Ecto neural progenitor cell (in vitro differentiated cells): ENCODE measurements at places on chromosomes 6 and 20.

GRCh38 chr6:89281779-89282246, 33.3 kb downstream of the GABRR2 start:
- DNase-seq, result peak; percentile 70

GRCh38 chr6:114862819-114863218, 520.0 kb upstream of the HS3ST5 start:
- no peak for DNase-seq

DNA sequence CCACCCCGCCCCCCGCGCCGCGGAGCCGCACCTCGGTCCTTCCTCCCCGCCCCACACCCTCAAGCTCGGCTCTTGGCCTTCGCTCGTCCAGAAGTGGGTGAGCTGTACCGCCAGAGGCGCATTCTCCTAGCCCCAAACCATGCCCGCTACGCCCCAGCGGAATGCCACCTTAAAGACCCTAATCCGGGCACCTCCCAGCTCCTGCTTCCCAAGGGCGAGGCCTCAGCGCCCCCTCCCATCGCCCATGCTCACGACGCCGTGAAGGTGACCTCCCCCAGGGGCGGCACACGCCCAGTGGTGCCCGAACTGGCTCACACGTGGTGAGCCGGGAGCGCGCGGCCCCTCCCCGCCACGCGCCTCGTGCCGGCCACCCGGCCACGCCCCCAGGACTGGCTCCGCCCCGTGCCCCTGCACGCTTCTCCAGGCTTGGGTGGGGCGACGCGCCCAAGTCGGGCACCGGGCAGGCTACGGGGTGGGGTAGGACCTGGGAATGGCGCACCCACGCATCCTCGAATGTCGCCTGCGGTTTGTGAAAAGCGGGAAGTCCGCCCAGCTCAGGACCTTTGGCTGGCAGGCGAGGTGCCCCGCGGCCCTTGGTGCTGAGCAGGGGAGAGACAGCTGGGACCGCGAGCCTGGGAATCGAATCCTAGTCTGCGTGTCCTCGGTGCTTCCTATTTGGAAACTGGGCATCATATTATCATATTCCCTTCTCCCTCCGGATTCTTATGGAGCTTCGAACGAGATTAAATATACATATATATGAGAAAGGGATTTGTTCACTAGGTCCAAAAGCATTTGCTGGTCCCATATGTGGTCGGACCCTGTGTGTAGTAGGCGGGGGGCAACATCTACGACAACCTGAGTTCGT, 941 bp upstream of the SOX12 start:
- DNase-seq, result peak; percentile 93

GRCh38 chr6:31659649-31660380, 763 bp downstream of the C6orf47 start:
- no peak for DNase-seq

DNA sequence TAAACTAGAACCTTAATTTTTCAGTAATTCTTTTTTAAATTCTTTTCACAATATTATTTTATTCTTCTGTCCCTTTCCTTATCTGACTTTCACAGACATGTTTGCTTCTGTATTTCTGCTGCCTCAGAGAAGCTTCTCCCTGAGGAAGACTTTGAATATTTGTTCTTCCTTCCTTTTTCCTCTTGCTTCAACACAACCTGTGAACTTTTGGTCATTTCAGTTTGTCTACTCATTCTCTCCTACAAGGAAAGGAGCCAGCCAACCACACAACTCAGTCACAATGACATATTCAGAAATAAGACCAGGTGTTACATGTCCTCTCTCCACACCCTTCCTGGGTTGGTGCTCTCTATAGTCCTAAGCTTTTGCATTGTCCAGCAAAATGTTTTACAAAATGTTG, 310.4 kb downstream of the TFAP2B start:
- no peak for DNase-seq

DNA sequence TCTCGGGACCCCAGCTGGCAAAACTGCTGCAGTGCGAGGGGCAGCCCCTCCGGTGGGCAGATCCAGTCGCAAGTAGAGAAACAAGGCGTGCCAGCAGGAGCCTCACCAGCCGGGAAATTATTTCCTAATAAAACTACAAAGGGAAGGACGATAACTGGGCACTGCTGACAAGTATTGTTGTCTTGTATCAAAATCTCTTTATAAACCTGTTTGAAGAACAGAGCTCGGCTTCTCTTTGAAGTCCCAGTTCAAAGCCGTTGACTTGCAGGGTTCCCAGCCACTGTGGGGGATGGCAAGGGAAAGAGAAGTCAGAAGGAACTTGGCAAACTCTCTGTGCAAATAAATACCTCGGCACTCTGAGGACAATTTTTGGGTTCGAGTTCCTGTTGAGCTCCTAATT, 504.5 kb downstream of the CD83 start:
- DNase-seq, result no peak

- no peak for DNase-seq
These were observed 174.5 kb downstream of the SOX4 start for GRCh38 chr6:21767891-21768648.

- no peak for DNase-seq
These were observed 37.4 kb upstream of the ARMH2 start for GRCh38 chr6:24836109-24836508.

GRCh38 chr20:18588574-18588933, 700 bp downstream of the DTD1 start:
- no peak for DNase-seq

- DNase-seq, result no peak
These were observed 9.9 kb upstream of the UST start for GRCh38 chr6:148736774-148737412.

DNA sequence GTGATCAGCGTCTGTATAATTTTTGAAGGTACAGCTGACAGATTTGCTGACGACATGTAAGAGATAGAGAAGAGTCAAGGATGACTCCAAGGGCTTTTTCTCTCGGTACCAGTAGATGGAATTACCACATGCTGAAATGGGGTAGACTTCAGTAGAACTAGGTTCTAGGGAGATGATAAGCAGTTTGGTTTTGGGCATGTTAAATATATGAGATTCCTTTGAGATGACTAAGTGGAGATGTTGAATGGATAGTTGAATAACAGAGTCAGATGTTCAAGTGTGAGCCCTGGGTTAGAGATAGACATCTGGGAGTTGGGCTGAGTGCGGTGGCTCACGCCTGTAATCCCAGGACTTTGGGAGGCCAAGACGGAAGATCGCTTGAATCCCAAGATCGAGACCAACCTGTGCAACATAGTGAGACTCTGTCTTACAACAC, 50.0 kb downstream of the PHF20 start:
- no peak for DNase-seq

GRCh38 chr6:142303176-142303533, 1.3 kb downstream of the ADGRG6 start:
- no peak for DNase-seq

- DNase-seq, result no peak
These were observed 173.7 kb upstream of the ID4 start for GRCh38 chr6:19663479-19663878.

- DNase-seq, result no peak
These were observed 8.3 kb downstream of the LRRN4 start for GRCh38 chr20:6045566-6045965.

- no peak for DNase-seq
These were observed 53.4 kb downstream of the SYTL3 start for GRCh38 chr6:158703111-158703836.

GRCh38 chr20:60528141-60528540, 569.9 kb downstream of the CDH26 start:
- no peak for DNase-seq

DNA sequence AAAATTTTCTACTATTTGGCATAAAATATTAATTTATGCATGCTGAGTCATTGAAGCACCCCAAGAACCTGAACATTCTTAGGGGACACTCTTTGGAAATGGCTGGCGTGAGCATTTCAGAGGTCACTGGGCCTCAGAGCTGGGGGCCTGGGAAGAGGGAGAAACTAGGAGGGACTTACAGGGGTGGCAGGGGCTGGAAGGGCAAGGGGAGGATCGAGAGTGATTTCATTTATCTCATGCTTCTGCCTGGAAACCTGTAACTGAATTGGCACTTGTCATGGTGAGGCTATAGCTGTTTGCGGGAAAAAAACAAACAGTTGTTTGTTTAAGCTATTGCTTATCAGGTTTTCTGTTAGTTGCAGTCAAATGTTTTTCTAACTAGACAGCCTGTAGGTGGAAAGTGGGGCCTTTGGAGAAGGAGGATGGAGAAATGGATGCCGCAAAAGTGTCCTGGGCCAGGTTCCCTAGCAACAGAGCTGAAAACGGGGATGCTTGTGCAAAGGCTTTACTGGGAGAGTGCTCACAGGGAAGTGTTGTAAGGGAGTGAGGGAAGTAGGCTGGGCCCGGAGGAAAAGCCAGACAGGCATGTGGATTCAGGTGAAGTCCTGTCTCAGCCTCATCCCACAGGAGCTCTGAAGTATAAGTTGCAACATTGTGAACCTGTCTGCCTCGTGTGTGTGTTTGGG, 36.4 kb upstream of the KAT14 start:
- DNase-seq, result no peak

- no peak for DNase-seq
These were observed 32.3 kb upstream of the CNKSR3 start for GRCh38 chr6:154542747-154543146.

DNA sequence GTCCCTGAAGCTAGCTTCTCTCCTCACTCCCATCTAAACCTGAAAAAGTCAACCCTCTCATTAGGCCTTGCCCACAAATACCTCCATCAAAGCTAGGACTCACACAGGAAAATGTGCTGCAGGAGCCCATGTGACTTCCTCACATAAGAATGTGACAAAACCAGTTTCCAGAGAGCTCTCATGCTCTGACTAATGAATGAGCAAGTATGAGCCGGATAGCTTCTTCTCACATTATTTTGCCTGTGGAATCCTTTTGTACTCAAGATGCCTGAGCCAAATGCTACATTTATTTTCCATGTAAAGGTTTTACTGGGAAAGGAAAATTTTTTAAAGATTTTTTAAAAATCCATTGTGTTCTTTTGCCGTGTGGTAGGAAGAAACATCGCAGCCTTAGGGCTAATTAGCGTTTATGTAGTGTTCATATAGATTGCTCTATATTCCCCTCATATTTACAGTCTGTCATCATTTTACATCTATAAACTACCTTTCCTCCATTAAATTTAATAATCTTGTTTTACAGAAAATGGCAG, 68.6 kb upstream of the CCN6 start:
- DNase-seq, result no peak

DNA sequence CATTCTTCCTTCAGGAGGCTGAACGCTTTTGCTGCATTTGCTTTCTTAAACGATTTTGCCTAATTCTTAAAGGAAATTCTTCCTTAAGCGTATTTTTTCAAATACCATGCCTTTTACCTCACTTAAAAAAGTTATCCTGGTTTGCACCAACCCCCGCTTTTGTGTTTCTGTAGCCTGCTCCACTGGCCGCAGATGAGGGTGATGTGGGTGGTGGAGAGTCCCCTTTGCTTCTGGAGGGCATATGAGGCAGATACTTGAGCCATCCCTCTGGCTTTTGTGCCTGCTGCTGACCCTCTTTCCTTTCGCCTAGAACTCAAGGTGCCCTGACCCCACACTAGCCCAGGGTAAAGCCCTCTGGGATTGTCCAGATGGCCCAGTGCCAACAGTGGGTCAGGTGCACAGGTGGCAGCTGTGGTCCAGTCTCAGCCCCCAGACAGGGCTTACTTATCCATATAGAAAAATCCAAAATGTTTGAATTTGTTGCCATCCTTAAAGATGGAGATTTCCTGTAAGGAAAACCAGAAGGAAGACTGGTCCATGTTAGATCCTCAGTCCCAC, 43.9 kb downstream of the SPATA2 start:
- DNase-seq, result no peak

DNA sequence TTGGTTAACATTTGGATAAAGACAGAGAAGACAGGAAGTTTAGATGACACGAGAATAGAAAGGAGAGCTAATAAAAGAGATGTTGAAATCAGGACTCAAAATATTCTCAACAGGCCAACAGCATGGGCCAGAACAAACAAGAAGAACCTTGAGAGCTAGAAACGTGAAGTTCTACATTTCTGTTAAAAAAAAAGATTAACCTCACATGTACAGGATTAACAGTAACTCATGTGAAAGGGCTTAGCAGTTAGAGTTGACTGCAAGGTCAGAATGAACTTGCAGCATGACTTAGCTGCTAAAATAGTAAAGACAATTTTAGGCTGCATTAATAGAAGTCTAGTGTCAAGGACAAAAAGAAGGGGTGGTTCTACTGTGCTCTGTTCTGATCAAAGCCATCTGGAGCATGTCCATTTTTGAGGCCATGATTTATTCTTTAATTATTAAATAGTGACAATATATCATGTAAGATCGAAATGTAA, 331.1 kb upstream of the HSF2 start:
- no peak for DNase-seq

DNA sequence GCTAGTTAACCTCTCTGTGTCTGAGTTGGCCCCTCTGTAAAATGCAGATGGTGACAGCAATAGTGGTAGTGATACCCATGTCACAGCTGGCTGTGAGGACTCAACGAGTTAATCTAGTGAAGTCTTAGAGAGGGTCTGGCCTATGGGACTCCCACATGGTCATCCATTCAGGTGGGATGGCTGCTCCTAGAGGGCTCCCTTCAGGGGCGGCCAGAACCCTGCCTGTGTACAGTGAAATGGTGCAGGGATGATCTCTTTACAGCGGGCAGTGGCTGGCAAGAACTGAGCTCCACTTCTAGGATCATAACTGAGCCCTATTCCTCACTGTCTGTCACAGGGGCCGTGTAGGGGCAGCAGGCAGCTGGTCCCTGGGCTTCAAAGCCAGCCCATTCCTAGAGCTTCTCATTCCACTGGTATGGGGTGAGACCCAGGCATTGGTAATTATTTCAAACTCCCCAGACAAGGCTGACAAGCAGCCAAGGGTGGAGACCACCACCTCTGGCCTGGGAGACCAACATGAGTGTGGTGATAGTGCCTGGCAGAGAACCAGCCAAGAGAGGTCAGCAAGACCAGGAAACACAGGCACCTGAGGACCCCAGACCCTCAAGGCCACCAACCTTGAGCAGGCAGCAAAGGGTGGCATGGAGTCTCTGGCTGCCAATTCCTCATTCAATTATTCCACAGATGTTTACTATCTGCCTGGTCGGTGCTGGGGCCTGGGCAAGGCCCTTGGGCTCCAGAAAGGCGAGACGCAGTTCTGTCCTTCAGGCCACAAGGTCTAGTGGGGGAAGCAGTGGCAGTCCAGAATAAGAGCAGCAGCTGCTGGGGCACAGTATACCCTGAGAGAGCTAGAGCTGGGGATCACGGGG, 103.4 kb downstream of the MRPL14 start:
- DNase-seq, result no peak

- DNase-seq, result no peak
These were observed 49.7 kb downstream of the TP53INP2 start for GRCh38 chr20:34753706-34754461.

GRCh38 chr6:143262859-143263258, 187.6 kb downstream of the ADAT2 start:
- DNase-seq, result no peak

GRCh38 chr6:129370268-129370916, 339.6 kb downstream of the ARHGAP18 start:
- DNase-seq, result no peak

- no peak for DNase-seq
These were observed 53.0 kb upstream of the SUPT3H start for GRCh38 chr6:45430590-45431202.

- no peak for DNase-seq
These were observed 646.0 kb upstream of the MARCKS start for GRCh38 chr6:113211170-113211569.

GRCh38 chr6:29723666-29724588, 693 bp downstream of the HLA-F start:
- peak; percentile 70 for DNase-seq
